Activated T-helper 17 cell treated with anti-CD3 and anti-CD28 coated beads, Interleukin-2, amount 50 U/mL, for 72 hours (primary cell): ENCODE measurements at places on chromosomes 6 and 20. TPM values are rescaled to one million over a fixed set of nuclear protein-coding genes. Genes with fewer than 3 reads are reported as not detected.

Gene CCDC170
- total RNA-seq, result not detected

DNA sequence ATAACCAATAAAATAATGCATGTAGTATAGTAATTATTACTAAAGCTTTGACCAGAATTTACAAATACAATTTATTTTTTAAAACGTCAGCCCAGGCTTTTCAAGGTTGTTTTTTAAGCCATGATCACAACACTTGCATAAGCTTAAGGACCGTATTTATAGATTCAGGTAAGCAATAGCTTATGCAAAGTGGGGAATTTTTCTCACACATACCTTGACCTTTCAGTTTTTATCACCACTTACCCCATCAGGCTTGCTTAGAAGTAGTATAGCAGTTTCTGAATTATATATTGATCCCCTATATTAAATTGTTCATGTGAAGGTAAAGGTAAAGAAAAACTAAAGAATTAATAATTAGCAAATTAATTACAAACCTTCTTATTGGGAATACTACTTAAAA is 232.3 kb upstream of the FKBP1C start:
- H3K4me1 ChIP-seq, result no peaks in the 10 kb centered on the region
- H3K4me3 ChIP-seq, result no peak overlapping the region
- no peaks in the 10 kb centered on the region for H3K36me3 ChIP-seq
- no peaks in the 10 kb centered on the region for H3K27me3 ChIP-seq
- no peak for ATAC-seq

GRCh38 chr6:46011188-46012085 is 4.2 kb downstream of the CLIC5 start:
- H3K36me3 ChIP-seq, result no peaks in the 10 kb centered on the region
- H3K27ac ChIP-seq, result peak overlapping the region; percentile 83
- no peaks in the 10 kb centered on the region for H3K27me3 ChIP-seq
- H3K4me3 ChIP-seq, result peak overlapping the region; percentile 84
- H3K4me1 ChIP-seq, result peaks cover 42% of the 10 kb centered on the region
- peak; percentile 86 for ATAC-seq

DNA sequence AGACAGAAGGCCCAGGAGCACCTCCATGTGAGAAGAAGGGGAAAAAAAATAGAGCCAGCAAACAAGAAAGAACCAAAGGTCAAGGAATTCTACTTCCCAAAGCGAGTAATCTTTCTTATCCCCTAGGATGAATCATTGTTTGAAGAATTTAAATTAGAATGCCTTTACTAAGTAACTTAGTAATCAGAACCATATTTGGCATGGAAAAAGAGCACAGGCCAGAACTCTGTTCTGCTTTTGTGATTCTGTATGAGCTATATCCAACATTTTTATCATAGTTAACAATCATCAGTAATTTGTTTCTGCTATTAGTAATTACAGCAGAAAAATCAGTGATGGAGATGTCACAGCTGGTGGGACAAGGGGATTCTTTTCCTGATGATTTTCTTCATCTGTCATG is 228.8 kb upstream of the FAM83B start:
- H3K36me3 ChIP-seq, result no peaks in the 10 kb centered on the region
- ATAC-seq, result no peak
- H3K4me3 ChIP-seq, result no peak overlapping the region
- no peak overlapping the region for H3K27ac ChIP-seq
- H3K4me1 ChIP-seq, result no peaks in the 10 kb centered on the region
- H3K27me3 ChIP-seq, result no peaks in the 10 kb centered on the region

DNA sequence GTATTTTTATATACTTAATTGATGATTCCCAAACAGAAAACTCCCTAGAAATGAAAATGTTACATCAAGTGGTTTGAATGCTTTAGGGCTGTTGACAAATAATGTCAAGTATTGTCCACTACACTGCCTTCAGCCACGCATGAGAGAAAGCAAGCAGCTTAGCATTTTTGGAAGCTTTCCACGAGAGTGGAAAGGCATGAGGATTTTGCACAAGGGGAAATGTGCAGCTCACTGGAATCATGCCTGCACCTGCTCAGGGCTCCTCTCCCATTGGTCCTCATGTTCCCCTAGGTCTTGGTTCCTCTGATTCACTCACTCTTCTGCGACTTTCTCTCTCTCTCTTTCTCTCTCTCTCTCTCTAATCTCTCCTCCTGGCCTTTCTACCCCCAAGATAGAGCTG is 439.5 kb upstream of the CDH4 start:
- H3K27me3 ChIP-seq, result no peaks in the 10 kb centered on the region
- H3K27ac ChIP-seq, result no peak overlapping the region
- no peaks in the 10 kb centered on the region for H3K36me3 ChIP-seq
- no peak overlapping the region for H3K4me3 ChIP-seq

DNA sequence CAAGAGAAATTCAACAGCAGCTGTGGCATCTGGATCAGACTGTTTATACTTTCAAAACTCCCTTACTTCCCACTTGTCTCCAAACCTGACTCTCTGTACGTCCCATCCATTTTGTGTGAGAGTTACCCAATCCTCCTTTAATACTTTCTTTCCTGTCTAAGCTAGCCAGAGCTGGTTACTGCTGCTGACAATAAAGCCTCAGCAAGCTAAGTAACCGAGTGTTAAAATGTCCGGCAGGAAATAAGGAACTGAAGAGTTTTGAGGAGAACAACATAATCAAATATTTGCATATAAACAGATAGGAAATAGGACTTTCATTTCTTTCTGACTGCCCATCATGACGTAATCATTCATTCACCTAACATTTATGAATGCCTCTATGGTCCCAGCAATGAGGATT is 11.6 kb downstream of the TMEM30A start:
- ATAC-seq, result no peak
- peaks cover 60% of the 10 kb centered on the region for H3K4me1 ChIP-seq
- H3K4me3 ChIP-seq, result peak overlapping the region; percentile 23
- peak overlapping the region; percentile 88 for H3K27ac ChIP-seq
- H3K36me3 ChIP-seq, result peaks cover 63% of the 10 kb centered on the region
- H3K27me3 ChIP-seq, result no peaks in the 10 kb centered on the region

GRCh38 chr6:165632194-165632593 is 30.8 kb downstream of the PDE10A start:
- no peak overlapping the region for H3K4me3 ChIP-seq
- no peaks in the 10 kb centered on the region for H3K4me1 ChIP-seq
- H3K36me3 ChIP-seq, result no peaks in the 10 kb centered on the region
- peak; percentile 28 for ATAC-seq

Gene BIRC7
- 0.61 TPM for total RNA-seq

- no peaks in the 10 kb centered on the region for H3K4me1 ChIP-seq
- H3K36me3 ChIP-seq, result no peaks in the 10 kb centered on the region
- no peak for ATAC-seq
- no peak overlapping the region for H3K4me3 ChIP-seq
- H3K27me3 ChIP-seq, result no peaks in the 10 kb centered on the region
Observed at GRCh38 chr6:50285735-50286134, 236.0 kb upstream of the DEFB112 start.

Gene PBX2
- total RNA-seq, result 53.0 TPM

DNA sequence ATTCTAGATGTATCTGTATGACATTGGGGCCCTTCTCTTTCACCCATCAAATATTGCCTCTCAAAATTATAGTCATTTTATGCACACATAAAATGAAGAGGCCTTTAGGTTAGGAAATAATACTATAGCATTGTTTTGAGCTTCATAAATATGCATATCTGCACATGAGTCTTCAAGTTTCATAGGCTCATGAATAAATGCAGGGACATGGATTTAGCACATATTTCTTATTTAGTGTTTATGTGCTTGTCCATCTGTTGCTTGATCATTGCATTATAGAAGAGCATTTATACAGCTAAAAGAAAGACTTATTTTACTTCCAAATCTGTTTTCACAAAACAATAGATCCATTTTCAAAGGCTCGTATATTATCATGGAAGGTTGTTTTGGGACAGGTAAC is 455.8 kb downstream of the EPM2A start:
- ATAC-seq, result no peak
- no peak overlapping the region for H3K27ac ChIP-seq
- no peak overlapping the region for H3K4me3 ChIP-seq

- no peak for ATAC-seq
- H3K27ac ChIP-seq, result no peak overlapping the region
- H3K36me3 ChIP-seq, result no peaks in the 10 kb centered on the region
Observed at GRCh38 chr20:59765599-59766177, 161.3 kb downstream of the PHACTR3 start.

DNA sequence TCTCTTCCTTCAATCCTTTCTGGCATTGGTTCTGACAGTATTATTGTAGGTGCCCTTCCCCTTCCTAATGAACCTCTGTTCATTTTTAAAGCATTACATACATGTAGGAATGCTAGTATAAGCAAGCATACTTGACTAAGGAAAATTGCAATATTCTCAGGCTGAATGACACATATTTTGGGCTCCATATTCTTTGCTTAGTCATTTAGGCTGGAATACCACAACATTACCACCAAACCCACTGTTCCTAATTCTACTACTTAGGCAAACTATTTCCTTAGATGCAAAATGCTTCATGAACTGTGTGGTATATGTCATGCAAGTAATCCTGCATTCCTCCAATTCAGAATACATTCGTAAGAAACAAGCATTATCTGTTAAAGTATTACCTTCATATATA is 113.9 kb downstream of the PRDM1 start:
- H3K27me3 ChIP-seq, result no peaks in the 10 kb centered on the region
- no peak overlapping the region for H3K27ac ChIP-seq

Gene SLC17A2
- total RNA-seq, result not detected

DNA sequence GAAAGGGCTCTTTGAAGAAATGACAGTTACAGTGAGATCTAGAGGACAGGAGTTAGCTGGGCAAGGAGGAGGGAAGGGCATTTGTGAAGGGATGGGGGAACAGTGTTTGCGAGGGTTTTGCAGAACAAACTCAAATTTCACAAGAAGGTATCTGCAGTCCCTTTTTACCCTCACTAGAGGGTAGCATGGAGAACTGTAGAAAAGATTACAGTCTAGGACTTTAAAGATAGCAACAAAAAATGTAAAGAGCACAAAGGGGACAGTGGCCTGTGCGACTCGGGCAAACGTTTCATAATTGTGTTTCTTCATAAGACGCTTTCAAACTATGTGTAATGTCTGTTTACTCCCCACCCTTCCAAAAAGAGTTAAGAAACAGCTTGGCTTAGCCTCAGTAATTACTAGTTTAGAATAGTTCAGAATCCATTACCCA is 21.2 kb upstream of the ASXL1 start:
- no peak for ATAC-seq
- H3K27me3 ChIP-seq, result no peaks in the 10 kb centered on the region
- peaks cover 34% of the 10 kb centered on the region for H3K4me1 ChIP-seq
- H3K36me3 ChIP-seq, result peaks cover 76% of the 10 kb centered on the region
- H3K4me3 ChIP-seq, result no peak overlapping the region

Gene FGD2
- total RNA-seq, result 5.3 TPM

DNA sequence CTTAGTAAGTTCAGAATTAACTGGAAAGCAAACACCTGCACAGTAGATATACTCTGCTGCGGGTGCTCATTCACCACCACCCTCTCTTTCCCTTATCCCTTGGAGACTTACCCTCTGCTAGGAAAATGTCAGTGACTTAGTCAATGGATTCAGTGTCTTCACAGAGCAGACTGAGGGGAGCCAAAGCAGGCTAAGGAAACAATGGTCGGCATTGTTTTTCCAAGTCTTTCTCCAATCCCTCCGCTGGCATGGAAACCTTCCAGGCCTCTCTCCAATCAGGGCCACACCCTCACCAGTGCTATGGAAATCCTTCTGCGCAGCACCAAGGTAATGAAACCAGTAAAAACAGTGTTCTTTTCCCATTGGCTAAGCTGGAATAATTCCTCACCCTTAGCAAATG is 531.2 kb downstream of the TFAP2B start:
- no peaks in the 10 kb centered on the region for H3K36me3 ChIP-seq
- ATAC-seq, result no peak
- H3K4me3 ChIP-seq, result no peak overlapping the region
- no peaks in the 10 kb centered on the region for H3K27me3 ChIP-seq
- no peak overlapping the region for H3K27ac ChIP-seq
- H3K4me1 ChIP-seq, result no peaks in the 10 kb centered on the region

GRCh38 chr6:31945507-31946369 is at the start of gene CFB:
CFB (plus strand) TSS chr6:31946095; CDS start chr6:31946222, 127 bp downstream.
- H3K4me1 ChIP-seq, result peaks cover 4% of the 10 kb centered on the region
- H3K27me3 ChIP-seq, result peaks cover 8% of the 10 kb centered on the region
- peak; percentile 57 for ATAC-seq

DNA sequence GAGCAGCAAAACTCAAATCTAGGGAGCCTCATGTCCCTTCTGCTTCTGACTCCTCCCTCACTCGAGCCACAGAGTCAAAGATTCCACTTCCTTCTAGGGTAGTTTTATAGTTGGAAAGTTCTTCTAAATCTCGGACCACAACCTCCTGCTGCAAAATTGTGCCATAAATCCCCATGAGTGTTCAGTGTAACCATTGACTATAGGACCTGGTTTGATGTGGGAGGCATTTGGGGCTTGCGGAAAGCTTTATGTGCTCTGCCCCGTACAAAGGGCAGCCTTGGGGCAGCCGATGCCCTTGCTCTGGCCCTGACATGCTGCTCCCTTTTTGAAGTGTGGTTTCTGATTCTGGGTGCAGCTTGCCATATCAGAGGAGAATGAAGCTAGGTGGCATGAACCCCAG is 43.6 kb upstream of the IER3 start:
- H3K36me3 ChIP-seq, result no peaks in the 10 kb centered on the region
- peak overlapping the region; percentile 65 for H3K4me3 ChIP-seq
- peak overlapping the region; percentile 84 for H3K27ac ChIP-seq
- H3K27me3 ChIP-seq, result no peaks in the 10 kb centered on the region

DNA sequence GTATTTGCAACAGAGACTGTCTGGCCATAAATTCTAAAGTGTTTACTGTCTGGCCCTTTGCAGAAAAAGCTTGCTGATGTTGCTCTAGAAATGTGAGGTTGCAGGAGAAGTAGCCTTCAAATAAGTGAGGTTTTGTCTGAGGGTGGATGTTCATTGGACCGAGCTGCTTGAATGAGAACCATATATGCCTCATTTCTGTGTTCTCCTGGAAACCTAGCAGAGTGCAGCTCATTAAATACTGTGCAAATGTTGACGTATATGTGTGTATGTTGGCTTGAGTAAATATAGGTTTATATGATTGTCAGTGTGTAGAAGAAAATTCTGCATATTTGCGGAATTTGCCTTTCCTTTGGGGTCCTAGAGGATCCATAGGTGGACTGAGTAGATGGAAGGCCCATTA is 39.0 kb downstream of the CHMP4B start:
- H3K4me1 ChIP-seq, result peaks cover 36% of the 10 kb centered on the region
- H3K27me3 ChIP-seq, result no peaks in the 10 kb centered on the region
- H3K4me3 ChIP-seq, result no peak overlapping the region
- peaks cover 82% of the 10 kb centered on the region for H3K36me3 ChIP-seq

Gene CARMIL1
- 3.8 TPM for total RNA-seq

- no peak for ATAC-seq
- no peaks in the 10 kb centered on the region for H3K36me3 ChIP-seq
- no peak overlapping the region for H3K4me3 ChIP-seq
- no peak overlapping the region for H3K27ac ChIP-seq
Observed at GRCh38 chr6:81962198-81962597, 209.7 kb upstream of the TENT5A start.

DNA sequence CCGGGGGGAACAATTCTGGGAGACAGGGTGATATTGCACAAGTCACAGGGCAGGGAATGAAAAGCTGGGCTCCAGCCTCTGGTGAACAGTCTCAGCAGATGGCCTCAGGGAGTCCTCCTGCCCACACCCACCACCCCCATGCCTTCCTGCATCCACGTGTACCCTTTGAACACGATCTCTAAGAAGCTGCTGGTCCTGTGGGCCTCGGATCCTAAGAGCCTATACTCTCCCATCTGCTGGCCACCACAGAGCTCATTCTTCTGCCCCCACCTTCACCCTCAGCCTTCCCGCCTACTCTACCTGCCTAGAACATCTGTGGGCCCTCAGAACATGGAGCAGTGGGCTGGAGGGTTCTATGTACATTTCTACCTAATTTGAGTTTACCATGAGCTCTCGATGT is 60.3 kb downstream of the TRERF1 start:
- peak overlapping the region; percentile 98 for H3K27ac ChIP-seq
- H3K4me1 ChIP-seq, result peaks cover 60% of the 10 kb centered on the region
- ATAC-seq, result no peak
- no peaks in the 10 kb centered on the region for H3K36me3 ChIP-seq
